ENCODE measurements at places on chromosomes 3 and 15.
A peak's percentile ranks its signal among the peaks of the same experiment; 100 is the strongest.

DNA sequence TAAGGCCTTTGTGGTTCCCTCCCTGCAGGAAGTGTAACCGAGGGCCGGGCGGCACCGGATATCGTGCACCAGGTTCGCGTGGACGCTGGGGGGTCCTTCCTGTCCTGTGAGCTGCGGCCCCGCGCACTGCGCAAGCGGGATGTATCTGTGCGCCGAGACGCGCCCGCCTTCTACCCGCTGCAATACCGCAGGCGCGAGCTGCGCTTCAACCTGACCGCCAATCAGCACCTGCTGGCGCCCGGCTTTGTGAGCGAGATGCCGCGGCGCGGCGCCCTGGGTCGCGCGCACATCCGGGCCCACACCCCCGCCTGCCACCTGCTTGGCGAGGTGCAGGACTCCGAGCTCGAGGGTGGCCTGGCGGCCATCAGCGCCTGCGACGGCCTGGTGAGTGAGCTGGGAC is 35.9 kb downstream of the SAXO2 start:
- DNase-seq: no peak

GRCh38 chr15:98387866-98388265 is 260.5 kb upstream of the IGF1R start:
- no peak for DNase-seq

GRCh38 chr3:15512166-15512565 is 9.3 kb downstream of the COLQ start:
- DNase-seq: no peak

GRCh38 chr3:156093964-156094363 is 26.4 kb upstream of the KCNAB1 start:
- no peak for DNase-seq

DNA sequence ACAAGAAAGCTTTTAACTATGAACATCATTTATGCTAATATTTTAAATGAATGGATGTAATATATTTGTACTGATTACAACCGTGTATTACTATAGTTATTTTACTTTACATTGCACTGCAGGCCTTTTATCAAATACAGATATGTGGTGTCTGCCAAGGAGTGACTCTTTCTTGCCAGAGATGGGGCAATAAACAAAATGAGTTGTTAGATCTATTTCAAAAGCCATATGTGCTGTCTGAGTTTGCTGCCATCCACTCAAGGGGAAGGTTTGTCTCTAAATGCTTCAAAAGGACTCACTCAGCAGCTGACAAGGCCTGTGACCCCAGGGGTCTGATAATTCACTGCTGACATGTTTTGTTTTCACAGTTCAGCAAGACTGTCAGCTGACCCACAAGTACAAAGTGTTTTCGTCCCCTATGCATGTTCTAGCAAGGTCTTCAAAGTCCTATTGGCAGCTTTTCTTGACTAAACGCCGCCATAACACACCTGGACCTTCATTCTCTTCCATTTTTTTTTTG is 41.3 kb upstream of the ZBED2 start:
- no peak for DNase-seq

- DNase-seq: no peak
These were observed 507.0 kb downstream of the FOXP1 start for GRCh38 chr3:71076361-71077002.

GRCh38 chr15:23403550-23403949 is 43.5 kb downstream of the GOLGA6L2 start:
- DNase-seq: no peak

DNA sequence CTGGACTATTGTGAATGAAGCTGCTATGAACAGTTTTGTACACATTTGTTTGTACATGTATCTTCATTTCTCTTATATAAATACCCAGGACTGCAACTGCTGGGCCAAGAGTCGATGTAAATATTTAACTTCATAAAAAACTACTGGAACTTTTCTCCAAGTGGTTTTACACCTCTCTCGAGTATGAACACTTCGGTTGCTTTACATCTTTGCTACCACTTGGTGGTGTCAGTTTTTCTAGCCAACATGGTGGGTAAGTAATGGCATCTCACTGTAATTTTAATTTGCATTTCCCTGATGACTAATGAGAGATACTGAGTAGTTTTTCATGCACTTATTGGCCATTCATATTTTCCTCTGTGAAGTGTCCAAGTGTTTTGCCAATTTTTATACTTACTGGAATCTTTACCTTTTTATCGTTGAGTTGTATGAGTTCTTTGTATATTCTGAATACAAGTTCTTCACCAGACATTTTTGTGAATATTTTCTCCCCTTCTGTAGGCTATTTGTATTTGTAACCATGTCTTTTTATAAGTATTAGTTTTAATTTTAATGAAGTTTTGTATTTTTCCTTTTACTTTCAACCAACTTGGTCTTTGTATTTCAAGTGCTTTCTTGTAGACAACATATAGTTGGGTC is 44.4 kb downstream of the PCOLCE2 start:
- peak; percentile 48 for DNase-seq
